ENCODE measurements at places on chromosomes 1 and 21. TPM values are rescaled to one million over a fixed set of nuclear protein-coding genes. Genes with fewer than 3 reads are reported as not detected.

DNA sequence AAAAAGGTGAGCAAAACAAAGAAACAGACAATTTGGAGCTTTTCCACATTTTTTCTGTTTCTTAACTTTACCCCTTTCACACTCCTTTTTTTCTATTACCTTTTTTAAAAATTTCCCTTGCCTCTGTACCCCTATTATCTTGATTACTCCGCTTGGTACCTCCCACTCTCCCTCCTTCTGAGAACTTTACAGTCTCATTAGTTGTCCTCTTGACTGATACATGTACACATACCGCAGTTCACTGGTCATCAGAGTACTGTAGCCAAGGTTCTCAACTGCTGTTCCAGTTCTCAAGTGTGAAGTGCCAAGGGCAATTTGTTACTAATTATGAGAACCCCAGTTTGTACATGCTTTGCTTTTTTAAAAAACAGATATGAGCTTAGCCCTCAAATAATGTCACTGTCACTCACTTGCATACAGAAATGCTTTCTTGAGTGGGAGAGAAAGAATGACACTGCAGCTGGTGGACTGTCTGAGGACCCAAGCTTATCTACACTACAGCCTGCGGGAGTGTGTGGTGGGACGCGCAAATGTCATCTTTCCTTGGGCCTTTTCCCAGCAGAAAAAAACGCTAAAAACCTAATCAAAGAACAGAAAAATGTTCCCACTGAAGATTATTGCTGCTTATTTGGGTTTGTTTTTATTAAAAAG, 160.8 kb downstream of the DISP1 start:
- DNase-seq: no peak

- DNase-seq: no peak
Observed at GRCh38 chr1:1763657-1764621, 14.3 kb downstream of the NADK start.

DNA sequence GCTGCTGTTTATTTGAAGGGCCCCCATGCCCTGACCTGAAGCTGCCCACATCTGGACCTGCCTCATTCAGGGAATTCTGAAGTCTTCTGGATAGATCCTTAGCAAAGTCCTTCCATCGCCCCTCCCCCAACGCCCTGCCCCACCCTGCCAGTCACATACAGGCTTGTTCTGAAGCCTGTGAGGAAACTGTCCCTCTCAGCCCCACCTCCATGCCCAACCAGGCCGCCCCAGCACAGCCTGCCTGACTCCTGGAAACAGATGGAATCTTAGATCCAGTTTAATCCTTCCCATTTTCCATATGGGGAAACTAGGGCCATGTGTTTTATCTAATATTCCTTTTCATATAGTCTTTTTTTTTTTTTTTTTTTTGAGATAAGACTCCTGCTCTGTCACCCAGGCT, 44.5 kb upstream of the GPR37L1 start:
- no peak for DNase-seq

- no peak for DNase-seq
Observed at GRCh38 chr1:50430010-50430405, 6.8 kb upstream of the DMRTA2 start.

- no peak for DNase-seq
Observed at GRCh38 chr1:47948126-47948525, 49.1 kb downstream of the TRABD2B start.

GRCh38 chr1:90831910-90832309, 114.8 kb upstream of the BARHL2 start:
- no peak for DNase-seq

SIPA1L2 gene
- 40.9 TPM for polyA plus RNA-seq

CYP4A11 gene
- 20.8 TPM for polyA plus RNA-seq

COL6A1 gene
- 946 TPM for polyA plus RNA-seq

RORC gene
- 1.1 TPM for polyA plus RNA-seq

FCER1G gene
- 13.1 TPM for polyA plus RNA-seq

CTTNBP2NL gene
- 34.1 TPM for polyA plus RNA-seq

All from left renal pelvis (tissue), 4 donors.